ENCODE measurements at places on chromosomes 2 and 18. TPM values are rescaled to one million over a fixed set of nuclear protein-coding genes. Genes with fewer than 3 reads are reported as not detected.

Gene GKN1
- not detected for total RNA-seq

Gene CCDC102B
- 2.8 TPM for total RNA-seq

Gene MC2R
- total RNA-seq, result not detected

Gene CENPA
- total RNA-seq, result not detected

Gene ZNF396
- 8.2 TPM for total RNA-seq

Gene TLX2
- total RNA-seq, result not detected

Gene ANO7
- total RNA-seq, result 0.46 TPM

Gene NCKAP5
- not detected for total RNA-seq

Gene FKBP1B
- total RNA-seq, result not detected

Gene LCLAT1
- 19.9 TPM for total RNA-seq

Gene PPP1CB
- total RNA-seq, result 223 TPM

Gene VAMP8
- total RNA-seq, result 120 TPM

Gene GPATCH11
- 11.1 TPM for total RNA-seq

Gene TMEM163
- 0.21 TPM for total RNA-seq

Gene SPEG
- 15.0 TPM for total RNA-seq

Gene ERMN
- total RNA-seq, result 6.0 TPM

Gene RAB27B
- 6.4 TPM for total RNA-seq

Gene NOL4
- not detected for total RNA-seq

Gene STPG4
- total RNA-seq, result not detected

Gene SPAST
- total RNA-seq, result 20.3 TPM

Gene IL36RN
- total RNA-seq, result not detected

Gene CHPF
- 15.3 TPM for total RNA-seq

Gene HIBCH
- total RNA-seq, result 21.6 TPM

Gene INPP5D
- total RNA-seq, result 119 TPM

Gene TUBB8B
- total RNA-seq, result not detected

Gene LTBP1
- not detected for total RNA-seq

Gene RAPGEF4
- total RNA-seq, result 0.53 TPM

Gene CNRIP1
- total RNA-seq, result not detected

Gene ASPRV1
- 2.3 TPM for total RNA-seq

Gene LIMS4
- 1.6 TPM for total RNA-seq

Gene FBXO36
- total RNA-seq, result 1.4 TPM

Gene PRSS56
- not detected for total RNA-seq
